NCI-H526 treated with DMSO at 0.1 percent for 48 hours (cell line): ENCODE measurements at places on chromosomes 5 and 9.

- DNase-seq: no peak
Measured at GRCh38 chr9:20490246-20490834, 132.0 kb downstream of the MLLT3 start.

DNA sequence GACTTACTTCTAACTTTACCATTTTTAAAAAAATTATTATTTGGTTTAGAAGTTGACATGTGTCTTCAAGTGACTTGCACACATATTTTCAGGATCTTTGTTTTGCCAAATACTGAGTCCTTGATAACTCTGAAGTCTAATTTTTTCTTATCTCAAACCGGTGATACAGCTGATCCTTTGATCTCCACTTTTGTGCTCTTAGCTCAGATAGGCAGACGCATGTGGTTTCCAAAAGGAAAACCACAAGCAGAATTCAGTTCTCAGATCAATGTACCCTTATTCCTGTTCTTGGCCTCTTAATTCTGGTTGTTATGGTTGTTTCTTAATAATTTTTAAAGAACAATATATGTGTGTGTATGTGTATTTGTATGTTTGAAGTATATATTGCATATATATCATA is 238.3 kb upstream of the EDIL3 start:
- DNase-seq: no peak

GRCh38 chr5:123448017-123448617 is 24.9 kb upstream of the CEP120 start:
- DNase-seq: no peak

DNA sequence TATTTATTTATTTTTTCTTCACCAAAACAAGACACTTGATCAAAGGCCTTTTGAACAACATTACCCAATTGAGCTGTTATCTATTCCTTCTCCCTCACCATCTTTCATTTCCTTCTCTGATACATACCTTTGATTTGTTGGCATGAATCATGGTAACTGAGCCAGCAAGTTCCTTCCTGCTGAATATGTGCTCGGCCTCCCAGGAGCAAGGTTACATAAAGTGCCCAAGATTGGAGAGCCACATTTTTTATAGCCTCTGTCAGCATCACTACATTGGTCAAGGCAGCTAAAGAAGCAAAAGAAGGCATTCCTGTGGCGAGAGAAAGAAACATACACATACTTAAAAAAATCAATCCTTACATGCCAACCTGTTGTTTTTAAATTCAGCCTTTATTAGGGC is 369.6 kb downstream of the CYLC2 start:
- DNase-seq: no peak

GRCh38 chr5:34415559-34416198 is 240.4 kb upstream of the RAI14 start:
- DNase-seq: no peak

DNA sequence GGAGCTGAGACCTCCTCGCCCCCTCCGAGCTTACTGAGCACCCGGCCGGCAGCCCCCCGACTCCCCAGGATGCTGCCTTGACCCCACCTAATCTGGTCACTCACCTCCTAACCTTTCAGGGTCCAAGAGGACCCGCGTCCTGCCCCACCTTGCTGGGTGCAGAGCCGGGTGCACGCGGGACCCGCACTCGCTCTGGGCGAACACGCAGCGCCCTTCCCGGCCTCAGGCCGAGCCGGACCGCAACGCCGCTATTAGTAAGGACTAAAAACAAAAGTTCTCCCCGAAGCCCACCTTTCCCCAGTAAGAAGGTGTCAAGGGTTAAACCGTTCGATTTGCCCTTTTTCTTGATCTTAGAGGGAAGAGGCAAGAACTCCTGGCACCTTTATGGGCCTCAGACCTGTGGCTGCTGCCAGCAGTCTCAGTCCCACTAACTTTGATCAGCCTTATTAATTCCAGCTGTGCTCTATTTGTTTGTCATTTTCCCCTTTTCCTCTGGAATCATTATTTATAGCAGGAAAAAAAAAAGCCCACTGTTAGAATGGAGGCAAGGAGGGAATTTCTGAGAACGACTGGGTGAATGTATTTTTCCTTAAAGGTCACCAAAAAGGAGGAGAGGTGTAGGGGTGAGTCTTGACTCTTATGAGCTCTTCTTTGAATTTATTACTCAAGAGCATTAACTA is 10.5 kb downstream of the IRX2 start:
- DNase-seq: no peak

DNA sequence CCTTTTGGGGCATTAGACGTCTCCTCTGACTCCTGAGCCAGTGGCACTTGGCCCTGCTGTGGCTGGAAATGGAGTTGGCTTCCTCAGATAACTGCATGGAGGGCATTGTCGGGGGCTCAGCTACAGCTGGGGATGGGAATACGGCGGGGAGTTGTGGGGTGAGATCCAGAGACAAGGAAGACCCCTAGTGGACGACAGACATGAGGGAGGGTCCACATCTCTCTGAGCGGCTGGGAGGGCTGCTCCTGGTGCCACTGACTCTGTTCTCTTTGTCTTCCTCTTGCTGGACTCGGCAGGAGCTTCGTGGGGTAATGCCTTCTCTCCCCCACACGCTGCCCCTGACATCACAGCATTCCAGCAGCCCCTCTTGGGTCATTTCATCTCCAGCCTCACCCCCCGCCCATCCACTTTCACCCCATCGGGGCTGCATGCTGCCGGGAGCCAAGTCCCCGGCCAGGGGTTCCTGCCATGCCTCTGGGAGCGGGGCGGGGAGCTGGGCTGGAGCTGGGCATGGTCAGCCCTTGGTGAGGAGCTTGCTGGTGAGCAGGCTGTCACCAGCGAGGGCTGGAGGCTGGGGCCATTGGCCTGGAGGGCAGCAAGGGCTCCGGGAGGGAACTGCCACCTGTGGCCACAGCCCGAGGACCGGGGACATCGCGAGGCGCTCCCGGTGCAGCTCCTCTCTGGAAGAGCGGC is 172.3 kb downstream of the CACNA1B start:
- no peak for DNase-seq

- peak; percentile 38 for DNase-seq
Measured at GRCh38 chr9:6667633-6668280, 22.2 kb upstream of the GLDC start.

- DNase-seq: no peak
Measured at GRCh38 chr5:39223565-39224156, 4.3 kb upstream of the FYB1 start.

- no peak for DNase-seq
Measured at GRCh38 chr9:4116723-4117460, 183.0 kb downstream of the GLIS3 start.

DNA sequence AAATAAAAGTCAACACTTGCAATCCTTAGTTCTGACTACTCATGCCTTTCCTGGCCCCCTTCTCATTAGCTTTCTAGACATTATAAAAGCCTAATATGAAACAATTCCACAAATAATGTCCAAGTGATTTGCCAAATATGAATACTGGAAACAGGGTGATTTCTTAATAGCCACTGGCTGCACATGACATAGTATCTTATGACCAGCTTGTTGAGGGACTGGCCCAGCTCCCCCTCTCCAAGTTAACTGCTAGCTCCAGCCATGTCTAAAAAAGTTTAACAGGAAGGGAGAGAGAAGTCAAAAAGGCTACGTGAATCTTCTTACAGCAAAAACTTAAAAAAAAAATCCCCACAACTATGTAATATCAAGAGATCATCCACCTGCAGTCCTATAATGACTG is 1.5 kb downstream of the CERT1 start:
- DNase-seq: no peak

DNA sequence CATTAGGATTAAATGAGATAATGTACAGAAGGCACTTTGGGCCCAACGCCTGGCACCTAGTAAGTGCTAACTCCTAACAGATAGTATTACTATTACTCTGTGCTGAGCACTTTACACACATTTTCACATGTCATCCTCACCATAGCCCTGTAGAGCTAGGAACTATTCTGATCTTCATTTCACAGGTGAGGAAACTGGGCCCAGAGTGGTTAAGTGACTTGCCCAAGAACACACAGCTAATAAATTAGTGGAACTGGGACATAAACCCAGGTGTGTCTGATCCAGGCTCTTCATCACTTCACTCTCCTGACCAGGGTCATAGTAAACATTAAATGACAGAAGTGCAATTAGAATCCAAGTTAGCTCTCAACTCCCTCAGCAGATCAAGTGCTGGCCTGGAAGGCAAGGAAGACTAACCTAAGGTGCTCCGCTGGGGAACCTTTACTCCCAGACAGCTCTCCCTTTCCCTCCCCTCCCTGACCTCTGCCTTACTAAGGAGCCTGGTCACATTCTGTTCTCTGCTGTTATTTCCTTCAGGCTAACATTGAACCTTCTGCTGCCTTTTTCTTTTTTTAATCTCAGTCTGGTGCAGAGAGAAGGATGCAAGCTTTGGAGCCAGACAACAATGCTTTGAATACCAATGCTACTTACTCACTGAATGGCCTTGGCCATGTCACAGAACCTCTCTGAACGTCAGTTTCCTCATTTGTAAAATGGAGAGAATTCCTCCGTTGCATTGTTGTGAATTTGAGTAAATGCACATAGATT is 4.1 kb upstream of the ADRA1B start:
- DNase-seq: no peak

- no peak for DNase-seq
Measured at GRCh38 chr9:135254176-135255032, 166.9 kb downstream of the OLFM1 start.

GRCh38 chr9:125411171-125411756 is 149.6 kb downstream of the GAPVD1 start:
- no peak for DNase-seq

DNA sequence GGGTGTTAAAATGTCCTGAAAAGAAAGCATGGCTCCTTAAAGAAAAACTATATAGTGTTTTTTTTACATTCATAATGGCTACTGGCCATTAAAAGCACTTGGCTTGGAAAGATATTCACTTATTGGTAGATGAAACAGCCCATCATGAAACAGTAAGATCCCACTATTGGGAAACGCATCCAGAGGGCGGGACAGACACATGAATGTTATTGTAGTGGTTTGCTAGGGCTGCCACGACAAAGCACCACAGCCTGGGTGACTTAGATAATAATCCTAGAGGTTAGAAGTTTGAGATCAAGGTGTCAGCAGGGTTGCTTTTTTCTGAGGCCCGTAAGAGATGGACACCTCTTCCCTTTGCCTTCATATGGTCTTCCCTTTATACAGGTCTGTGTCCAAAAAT is 139.4 kb upstream of the ANKH start:
- no peak for DNase-seq

DNA sequence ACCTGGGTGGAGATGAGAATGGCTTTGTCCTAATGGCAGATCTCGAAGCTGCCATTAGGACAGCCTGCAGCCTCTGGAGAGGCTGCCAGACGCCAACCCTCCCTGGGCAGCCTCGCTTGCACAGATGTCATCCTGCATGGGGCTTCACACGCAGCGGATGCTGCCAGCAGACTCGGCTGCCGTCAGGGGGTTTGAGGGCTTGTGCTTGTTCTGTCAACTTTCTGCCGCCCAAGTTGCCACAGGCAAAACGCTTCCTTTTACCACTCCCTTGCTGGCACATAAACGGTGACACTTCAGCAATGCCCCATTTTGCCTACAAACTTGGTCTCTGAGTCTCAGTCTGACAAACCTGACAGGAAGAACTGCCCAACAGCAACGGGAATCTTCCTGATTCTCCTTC is 24.7 kb downstream of the DAP start:
- DNase-seq: no peak

GRCh38 chr5:77991084-77991483 is 214.9 kb upstream of the TBCA start:
- DNase-seq: no peak

DNA sequence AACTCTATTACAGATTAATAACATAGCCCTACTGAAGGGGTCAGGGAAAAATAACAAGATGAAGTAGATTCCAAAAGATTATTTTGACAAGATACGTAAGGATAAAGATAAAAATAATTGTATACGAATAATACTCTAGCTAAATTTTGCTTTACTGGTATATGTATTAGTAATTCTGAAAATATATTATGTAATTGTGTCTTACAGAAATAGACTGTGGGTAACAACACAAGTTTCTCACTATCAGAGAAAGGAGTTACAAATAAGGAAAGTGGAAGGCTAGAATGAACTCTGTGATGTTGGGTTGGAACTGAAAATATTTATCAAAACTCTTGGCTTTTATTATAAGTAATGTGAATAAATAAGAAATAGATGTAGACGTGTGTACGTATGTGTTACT is 26.6 kb upstream of the TUSC1 start:
- DNase-seq: no peak

DNA sequence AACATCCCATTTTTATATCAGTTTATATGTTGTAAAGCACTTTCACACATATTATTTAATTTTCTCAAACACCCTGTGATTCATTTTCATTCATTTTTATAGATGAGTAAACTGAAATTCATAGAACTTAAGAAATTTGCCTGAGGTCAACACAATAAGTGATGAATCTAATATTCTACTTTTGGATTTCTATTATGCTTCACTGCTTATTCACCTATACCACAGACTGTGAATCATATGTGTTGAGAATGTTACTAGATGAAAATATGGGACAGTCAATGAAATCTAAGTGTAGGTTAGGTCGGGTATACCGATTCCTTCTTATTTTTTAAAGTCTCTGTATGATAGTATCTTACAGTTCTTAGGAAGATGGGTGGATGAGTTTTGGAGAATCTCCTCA is 24.8 kb downstream of the CDC37L1 start:
- DNase-seq: no peak

DNA sequence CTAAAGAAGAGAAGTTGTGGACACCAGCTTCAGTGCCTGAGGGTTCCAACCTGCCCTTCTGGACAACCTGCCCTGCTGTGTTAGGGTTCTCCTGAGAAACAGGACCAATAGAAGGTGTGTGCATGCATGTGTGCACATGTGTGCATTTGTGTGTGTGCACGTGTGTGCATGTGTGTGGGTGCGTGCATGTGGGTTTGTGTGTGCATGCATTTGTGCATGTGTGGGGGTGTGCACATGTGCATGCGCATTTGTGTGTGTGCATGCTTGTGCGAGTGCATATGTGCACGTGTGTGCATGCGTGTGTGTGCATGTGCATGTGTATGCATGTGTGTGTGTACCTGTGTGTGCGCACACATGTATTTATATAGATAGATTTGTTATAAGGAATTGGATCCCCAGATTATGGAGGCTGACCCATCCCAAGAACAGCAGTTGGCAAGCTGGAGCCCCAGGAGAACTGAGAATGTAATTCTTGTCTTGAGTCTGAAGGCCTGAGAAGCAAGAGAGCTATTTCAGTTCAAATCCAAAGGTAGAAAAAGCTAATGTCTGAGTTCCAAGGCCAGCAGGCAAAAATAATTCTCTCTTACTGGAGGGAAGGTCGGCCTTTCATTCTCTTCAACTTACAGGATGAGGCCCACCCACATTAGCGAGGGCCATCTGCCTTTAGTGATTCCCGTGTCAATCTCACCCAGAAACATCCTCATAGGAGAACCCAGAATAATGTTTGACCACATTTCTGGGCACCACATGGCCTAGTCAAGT is 62.9 kb upstream of the SYNPO start:
- DNase-seq: no peak

DNA sequence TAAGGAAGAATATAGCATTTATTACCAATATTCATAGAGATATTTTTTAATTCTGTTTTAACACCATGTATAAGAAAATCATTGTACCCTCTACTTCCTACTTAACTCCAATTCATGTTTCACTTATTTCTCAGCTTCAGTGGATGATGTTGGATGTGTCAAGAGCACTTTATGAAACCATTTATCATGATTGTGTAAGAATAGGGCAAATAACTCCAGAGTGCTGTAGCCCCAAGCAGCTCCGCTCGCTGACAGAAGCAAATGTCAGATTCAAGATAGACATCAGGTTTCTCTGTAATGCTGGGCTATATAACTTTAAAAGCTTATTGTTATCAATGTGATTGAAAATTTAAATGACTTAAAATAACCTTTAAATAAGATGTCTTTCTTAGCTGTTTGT is 50.4 kb downstream of the MAST4 start:
- DNase-seq: no peak
